ENCODE measurements at places on chromosomes 2 and 18.

DNA sequence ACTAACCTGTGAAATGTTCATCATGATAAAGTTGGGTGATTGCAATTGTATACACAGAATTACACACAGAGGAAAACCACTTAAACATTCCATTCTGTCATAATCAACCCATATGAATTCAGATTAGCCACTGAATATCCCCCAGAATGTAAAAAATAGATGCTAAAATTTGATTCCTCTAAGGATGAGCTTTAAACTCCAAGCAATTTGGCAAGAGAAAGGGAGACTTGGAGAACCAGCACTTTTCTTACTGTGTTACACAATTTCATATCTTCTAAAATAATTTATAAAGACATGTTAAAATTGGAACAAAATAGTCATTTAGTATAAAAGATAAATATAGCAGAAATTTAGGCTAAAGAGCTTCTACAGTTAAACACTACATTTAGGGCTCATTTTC is 146.3 kb upstream of the LMAN1 start:
- no peak for DNase-seq

- DNase-seq: no peak
These were observed 113.8 kb upstream of the THSD7B start for GRCh38 chr2:136651456-136652010.

GRCh38 chr2:20074901-20075300 is 23.5 kb upstream of the LAPTM4A start:
- no peak for DNase-seq

GRCh38 chr2:30223413-30223874 is 7.9 kb upstream of the LBH start:
- no peak for DNase-seq

DNA sequence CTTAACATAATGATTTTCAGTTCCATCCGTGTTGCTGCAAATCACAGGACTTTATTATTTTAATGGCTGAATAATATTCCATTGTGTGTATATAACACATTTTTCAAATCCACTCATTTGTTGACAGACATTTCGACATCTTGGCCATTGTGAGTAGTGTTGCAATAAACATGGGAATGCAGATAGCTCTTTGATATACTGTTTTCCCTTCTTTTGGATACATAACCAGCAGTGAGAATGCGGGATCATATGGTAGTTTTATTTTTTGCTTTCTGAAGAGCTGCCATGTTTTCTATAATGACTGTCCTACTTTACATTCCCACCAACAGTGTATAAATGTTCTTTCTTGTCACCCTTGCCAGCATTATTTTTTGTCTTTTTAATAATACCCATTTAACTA is 420.3 kb upstream of the CHAC2 start:
- no peak for DNase-seq

- DNase-seq: no peak
These were observed 19.8 kb downstream of the TET3 start for GRCh38 chr2:74004212-74005182.

DNA sequence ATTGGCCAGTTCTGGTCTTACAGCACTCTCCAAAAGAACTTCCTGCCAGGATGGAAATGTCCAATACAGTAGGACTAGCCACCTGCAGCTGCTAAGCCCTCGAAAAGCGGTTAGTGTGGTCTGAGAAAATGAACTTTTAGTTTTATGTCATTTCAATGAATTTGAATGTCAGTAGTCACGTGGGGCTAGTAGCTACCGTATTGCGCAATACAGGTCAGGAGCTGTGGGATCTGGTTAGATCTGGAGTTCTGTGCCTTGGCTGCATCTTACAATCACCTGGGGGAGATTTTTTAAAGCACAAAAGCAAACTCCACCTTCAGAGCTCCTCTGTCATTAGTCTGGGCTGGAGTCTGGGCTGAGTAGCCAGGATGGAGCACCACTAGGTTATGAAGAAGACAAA is 35.9 kb downstream of the C1QL2 start:
- DNase-seq: no peak

- DNase-seq: no peak
These were observed 241.4 kb upstream of the SALL3 start for GRCh38 chr18:78738076-78738690.

DNA sequence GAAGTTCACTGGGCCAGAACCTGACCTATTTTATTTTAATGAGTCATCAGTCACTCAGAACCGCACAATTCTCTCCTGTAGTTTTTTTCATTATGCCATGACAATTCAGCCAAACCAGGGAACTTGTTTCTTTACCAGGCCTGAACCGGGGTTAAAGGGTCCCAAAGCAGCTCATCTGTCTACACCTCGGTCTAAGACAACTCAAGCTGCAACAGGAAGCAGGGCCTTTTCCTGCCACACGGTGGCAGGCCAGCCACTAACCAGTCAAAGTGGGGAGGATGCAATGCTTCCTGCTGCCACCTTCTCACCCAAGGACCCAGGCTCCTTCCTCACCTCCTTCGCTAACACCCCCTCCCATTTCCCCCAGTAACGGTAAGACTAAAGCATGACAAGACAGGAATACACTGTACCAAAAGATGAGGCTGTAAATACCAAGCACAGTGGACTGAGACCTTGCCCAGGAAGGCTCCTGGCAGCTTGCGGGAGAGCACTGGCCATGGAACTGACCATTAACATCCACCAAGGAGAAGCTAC is 56.7 kb upstream of the ACKR3 start:
- DNase-seq: peak; percentile 33

DNA sequence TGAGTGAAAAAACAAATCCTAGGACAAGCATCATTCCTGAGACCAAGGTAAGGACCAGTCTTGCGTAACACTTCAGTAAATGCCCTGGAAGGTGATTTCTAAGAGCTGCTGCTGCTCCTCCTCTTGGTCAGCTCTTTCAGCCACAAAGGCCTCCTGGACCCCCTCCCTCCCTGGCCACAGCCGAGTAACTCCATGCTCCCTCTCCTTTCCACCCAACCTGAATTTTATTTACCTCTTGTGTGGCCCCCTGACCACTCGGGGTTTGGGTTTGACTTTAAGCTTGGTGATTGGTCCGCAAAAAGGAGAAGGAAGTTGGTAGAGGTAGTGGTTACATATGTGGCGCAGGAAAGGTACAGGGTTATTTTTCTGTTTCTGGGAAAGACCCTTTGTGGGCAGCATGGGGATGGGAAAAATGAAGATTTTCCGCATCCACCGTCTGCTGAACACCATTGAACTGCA is 9.2 kb downstream of the HTRA2 start:
- no peak for DNase-seq

GRCh38 chr2:105450471-105450870 is 51.6 kb upstream of the FHL2 start:
- DNase-seq: no peak

GRCh38 chr2:159960414-159960813 is 102.0 kb downstream of the PLA2R1 start:
- DNase-seq: peak; percentile 77

DNA sequence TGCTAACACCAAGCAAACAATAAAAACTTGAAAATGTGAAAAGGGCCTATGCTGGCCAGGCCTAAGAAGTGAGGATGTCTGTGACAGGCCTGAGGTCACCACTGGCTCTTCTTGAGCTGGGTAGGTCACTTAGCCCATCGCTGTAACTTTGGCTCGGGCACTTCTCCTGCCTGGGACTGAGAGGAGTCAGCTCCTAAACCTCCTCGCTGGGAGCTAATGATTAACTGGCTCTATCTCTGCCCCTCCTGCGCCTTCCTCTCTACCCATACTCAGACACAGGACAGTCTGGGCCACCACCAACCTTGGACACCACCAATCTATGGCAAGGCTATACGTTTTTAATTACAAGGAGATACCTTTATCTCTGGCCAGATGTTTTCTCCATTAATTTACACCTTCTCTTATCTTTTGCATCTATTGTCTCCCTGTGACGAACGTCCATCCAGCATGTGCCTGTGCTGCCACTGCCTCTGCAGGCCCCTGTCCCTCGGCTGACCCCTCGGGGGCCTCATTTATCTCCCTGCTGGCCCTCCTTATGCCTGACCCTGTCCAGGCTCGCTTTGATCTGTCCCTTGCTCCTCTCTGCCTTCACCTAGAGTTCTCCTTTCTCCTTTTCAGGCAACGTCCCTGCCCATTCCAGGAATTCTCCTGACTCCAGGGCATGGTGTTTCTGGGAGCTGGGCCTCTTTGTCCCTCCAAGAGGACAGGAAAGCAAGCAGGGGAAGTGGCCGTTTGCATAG is 149.1 kb upstream of the GATA6 start:
- DNase-seq: no peak

DNA sequence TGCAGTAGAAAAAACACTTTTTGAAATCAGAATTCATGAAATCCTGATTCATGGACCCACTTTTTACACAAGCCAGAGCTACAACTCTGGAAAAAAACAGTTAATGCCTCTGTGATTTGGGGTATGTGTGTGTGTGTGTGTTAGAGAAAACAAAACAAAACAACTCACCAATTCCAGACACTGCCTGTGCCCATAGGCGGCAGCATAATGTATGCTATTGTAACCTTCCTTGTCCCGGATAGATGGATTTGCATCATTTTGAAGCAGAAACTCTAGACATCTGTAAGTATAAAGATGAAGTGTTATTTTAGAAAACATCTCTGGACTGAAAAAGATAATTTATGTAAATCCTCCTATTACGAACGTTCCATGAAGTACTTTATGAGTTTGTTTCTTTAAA is 152.0 kb upstream of the PGAP1 start:
- DNase-seq: no peak

GRCh38 chr2:97697252-97698235 is 15.8 kb upstream of the ZAP70 start:
- DNase-seq: peak; percentile 69

GRCh38 chr18:80200171-80200931 is 47.0 kb downstream of the PARD6G start:
- peak; percentile 41 for DNase-seq

- DNase-seq: no peak
These were observed 57.0 kb upstream of the LRRTM4 start for GRCh38 chr2:77579076-77579769.

DNA sequence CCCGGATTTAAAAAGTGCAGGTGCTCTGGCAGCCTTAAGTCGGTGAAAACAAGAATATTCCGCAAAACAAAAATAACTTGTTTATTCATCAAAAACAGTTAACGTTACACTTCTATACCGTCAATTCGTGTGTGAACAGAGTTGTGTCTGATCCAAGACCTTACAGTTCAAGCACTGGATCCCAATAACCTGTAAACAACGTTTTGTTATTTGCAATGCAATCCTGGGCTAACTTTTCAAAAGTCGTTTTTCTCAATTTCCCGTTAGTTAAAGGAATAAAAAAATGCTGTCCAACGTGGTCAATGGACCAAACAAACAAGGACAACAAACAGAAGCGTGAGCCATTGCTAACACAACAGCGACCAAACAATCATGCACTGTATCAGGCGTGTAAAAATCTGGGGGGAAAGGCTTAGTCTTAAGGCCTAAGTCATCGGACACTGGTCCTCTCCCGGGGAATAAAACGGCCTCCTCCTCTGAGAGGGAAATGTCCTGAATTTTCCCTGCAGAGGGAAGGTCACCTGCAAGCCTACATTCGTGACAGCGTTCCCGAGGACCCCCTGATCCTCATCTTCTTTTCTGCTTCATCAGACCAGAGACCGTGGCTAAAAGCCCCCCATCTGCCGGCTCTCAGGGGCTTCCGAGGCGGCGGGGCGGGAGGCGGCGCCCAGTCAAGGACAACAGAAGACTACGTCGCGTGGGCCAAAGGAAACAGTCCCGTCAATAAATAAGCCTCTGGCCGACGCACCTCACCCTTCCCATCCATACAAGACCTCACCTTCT is 490 bp downstream of the NDUFS1 start:
- no peak for DNase-seq

DNA sequence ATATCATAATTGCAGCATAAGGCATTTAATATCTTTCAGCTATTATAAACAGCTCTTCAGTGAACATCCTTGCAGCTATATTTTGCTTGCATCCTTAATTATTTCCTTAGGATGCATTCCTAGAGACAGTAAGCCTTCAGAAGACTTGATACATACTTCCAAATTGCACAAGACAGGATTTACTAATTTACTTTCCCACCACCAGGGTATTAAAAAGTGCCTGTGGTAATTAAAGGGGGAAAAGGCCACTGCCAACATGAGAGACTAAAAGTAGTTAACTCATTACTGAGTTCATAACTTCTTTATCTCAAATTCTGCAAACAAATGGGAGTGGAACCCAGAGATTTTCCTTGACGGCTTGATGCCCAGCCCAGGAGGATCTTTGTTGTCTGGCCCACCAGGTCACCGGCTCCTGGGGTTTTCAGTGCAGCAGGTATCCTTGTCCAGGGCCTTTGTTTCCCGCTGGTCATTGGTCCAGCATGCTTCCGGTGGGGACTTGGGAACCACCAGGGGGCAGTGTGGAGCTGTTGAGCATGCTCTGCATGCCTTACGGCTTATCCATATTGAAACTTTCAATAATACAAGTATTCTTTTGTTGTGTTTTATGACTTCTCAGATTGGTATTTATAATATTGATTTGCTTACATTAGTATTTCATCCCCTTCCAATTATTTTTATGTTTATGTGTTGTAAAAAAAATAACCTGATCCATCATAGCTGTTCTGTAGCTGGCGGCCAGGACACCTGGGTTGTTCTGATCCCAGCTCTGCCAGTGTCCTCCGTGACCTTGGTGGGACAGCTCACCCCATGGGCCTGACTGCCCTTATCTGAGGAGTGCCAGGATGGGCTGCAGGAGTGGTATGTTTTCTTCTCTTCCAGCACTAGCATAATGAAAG is 61.4 kb downstream of the TGOLN2 start:
- DNase-seq: no peak

- no peak for DNase-seq
These were observed 307.1 kb downstream of the TSN start for GRCh38 chr2:122062506-122062905.

- DNase-seq: no peak
These were observed 32.4 kb upstream of the RBBP8 start for GRCh38 chr18:22900558-22901238.

- no peak for DNase-seq
These were observed 16.5 kb downstream of the UXS1 start for GRCh38 chr2:106177581-106177980.

DNA sequence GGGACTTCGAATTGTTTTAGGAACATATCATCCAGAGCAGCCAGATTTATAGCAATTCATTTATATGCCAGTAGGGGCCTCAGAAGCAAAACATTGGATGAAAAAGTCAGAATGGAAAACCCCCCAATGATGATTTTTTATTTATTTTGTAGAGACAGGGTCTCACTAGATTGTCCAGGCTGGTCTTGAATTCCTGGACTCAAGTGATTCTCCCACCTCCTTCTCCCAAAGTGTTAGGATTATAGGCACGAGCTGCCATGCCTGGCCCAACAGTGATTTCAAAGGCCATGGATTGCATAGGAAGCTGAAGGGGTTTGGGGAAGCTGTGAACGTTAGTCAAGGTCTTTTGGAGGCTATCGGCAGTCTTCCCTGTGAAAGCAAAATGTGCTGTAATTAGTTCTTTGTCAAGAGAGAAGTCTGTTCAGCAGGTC is 21.9 kb upstream of the MCFD2 start:
- no peak for DNase-seq

DNA sequence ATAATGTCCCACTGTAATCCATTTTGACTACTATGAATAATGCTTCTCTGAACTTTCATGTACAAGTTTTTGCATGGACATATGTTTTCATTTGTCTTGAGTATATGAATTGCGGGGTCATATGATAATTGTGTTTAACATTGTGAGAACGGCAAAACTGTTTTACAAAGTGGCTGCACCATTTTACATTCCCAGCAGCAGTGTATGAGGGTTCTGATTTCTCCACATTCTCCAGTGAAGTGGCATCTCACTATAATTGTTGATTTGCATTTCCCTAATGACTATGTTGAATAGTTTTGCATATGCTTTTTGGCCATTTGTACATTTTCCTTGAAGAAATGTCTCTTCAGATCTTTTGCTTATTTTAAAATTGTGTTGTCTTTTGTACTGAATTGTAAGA is 20.1 kb downstream of the NCOA1 start:
- DNase-seq: no peak

GRCh38 chr2:228763379-228763981 is 507.6 kb downstream of the PID1 start:
- DNase-seq: no peak
